Stimulated activated CD8-positive, alpha-beta memory T cell treated with anti-CD3 and anti-CD28 coated beads, Interleukin-4, amount 100 ng/mL, for 4 hours (primary cell): ENCODE measurements at places on chromosomes 5 and 9.

GRCh38 chr5:89580976-89581375 is 698.0 kb upstream of the MEF2C start:
- DNase-seq, result no peak

DNA sequence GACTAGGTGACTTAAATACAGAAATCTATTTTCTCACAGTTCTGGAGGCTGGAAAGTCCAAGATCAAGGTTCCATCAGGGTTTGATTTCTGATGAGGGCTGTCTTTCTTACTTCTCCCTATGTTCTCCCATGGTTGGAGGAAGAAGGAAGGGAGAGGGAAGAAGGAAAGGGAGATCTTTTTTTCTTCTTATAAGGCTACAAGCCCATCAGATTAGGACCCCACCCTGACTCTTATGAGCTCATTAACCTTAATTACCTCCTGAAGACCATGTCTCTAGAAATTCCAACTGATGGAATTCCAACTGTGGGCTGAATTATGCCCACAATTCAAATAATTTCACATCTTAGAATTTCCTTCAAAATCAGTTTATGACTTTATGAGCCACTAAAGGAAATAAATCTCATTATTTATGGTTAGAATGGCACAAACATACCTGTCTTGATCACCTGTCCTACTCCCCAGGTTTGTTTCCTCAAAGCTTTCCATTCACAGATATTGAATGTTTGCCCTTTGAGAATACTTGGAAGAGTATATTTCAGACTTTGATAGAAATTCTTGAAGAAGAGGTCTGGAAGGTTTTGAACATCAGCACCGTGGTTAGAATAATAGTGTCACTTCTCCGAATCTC is 7.6 kb downstream of the PPWD1 start:
- no peak for DNase-seq

GRCh38 chr9:104506565-104506964 is 2.5 kb downstream of the OR13F1 start:
- DNase-seq, result no peak

- DNase-seq, result no peak
These were observed 72.0 kb downstream of the SEMA6A start for GRCh38 chr5:116502616-116503015.

DNA sequence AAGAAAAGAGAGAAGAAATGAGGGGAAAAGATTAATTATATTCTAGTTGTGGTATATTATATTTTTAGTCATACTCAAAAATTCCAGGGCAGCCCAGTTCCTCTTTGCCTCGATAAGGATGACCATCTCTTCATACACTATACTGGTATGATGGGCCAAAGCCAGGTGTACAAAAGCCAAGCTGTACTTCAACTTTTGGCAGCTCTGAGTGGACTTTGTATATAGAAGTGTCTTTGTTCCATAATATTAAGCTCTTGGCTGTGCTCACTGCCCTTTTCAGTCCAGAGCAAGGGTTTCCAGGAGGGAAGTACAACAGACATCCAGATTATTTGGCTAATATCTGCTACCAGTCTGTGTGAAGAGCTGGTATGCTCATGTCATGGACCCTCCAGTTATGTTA is 934.3 kb upstream of the CDH10 start:
- DNase-seq, result no peak

DNA sequence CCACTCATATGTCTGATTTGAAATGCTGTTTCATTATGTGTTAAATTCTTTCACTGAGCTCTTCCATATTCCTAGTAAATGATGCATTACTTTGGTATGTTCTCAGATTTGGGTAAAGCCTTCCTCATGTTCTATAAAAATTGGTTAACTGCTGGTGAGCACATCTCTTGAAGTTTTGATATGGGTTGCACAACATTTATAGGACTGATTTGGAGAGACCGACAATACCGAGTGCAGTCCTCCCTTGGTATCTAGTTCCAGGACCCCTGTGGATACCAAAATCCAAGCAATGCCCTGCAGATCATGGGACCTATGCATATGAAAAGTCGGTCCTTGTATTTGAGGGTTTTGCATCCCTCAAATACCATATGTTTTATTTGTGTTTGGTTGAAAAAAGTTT is 37.8 kb downstream of the WDR36 start:
- no peak for DNase-seq

DNA sequence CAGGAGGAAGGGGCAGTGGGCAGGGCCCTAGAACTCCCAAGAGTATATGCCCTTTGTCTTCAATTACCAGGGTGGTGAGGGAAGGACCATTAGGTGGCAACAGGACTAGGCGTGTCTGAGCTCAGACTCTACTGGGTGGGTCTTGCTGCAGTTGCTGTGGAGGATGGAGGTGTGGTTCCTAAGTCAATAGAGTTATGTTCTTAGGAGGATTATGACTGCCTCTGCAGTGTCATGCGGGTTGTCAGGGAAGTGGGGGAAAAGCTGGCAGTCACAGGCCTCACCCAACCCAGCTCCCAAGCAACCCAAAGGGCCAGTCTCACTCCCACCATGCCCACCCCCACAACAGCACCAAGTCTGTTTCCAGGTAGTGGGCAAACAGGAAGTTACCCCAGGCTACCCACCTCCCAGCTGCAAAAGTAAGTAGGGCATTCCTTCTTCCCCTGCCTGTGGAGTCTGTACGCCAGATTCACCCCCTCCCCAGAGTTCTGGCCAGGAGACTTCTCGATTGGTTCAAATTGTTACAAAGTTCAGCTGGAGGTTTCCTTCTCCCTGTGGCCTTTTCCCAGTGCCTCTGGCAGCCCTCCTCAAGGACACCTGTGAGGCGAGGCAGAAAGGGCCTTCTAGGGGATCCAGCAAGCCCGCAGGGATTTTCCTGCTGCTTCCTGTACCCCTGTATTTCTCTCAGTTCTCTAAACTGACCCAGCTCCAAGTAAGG is 145.3 kb downstream of the HINT1 start:
- no peak for DNase-seq

GRCh38 chr9:69762527-69762926 is 2.7 kb upstream of the PTAR1 start:
- DNase-seq, result no peak

DNA sequence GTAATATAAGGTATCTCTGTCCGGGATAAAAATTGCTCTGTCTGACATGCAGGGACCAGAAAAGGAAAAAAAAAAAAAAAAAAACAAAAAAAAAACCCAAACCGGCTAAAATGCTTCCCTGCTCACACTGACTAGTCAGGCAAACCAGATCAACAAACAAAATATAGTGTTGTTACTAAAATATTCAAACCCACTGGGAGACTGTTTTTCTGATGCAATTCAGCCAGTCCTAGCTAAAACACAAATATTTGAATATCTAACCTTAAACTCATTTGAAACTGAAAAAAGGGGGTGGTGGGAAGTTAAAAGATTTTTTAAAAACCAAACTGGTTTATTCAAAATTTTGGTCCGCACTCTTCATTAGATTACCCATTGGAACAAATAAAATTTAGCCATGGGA is 61.0 kb downstream of the APBA1 start:
- DNase-seq, result no peak

DNA sequence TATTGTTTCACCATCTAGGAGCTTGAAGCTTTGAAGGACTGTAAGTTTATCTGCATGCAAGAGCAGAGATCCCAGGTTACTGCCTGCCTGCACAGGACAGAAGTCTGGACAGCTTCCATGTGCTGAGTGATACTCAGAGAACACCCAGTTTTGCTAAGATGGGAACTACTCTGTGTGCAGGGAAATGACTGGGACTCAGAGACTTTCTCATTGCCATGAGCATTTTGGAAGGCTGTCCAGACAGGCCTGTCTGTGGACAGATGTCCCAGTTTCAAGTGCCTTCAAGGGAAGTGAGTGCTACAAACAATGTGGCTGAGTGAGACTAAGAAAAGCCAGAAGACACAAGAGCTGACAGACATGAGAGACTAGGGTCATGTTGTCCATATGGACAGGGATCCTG is 19.2 kb upstream of the ZNF131 start:
- no peak for DNase-seq

DNA sequence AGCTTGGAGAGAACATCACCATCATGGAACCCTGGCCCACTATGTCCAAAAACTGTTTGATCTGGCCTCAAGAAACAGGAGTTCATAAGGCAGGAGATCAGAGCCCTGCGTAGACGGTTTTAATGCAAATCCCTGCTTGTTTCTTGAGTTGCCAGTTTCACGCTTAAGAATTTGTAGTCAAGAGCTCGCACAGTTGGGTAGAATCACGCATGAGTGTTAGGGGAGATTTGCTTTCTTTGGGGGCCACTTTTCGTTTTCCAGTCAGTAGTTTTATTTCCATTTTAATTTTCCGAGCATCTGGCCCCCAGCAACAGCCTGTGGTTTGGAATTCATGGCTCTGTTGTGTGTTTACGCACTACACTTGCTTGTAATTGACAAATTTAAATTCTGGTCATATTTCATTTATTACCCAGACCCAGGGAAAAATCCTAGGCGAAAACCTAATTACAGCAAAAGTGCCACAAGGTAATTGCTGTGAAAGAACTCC is 6.6 kb upstream of the C5orf58 start:
- no peak for DNase-seq

DNA sequence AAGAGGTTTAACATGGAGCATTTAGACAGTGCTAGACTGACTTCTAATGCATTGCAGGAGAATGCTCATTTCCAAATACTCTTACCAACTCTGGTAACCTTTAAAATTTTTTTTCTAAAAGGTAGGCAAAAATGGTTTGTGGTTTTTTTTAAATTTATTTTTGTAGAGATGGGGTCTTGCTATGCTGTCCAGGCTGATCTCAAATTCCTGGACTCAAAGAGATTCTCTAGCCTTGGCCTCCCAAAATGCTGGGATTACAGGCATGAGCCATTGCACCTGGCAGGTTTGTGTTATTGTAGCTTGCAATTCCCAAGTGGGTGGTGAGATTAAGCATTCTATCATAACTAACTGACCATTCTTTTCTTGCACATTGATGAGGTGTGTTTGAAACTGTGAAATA is 43.0 kb upstream of the TBC1D2 start:
- no peak for DNase-seq

- no peak for DNase-seq
These were observed 88.6 kb upstream of the RASGRF2 start for GRCh38 chr5:80871541-80871961.

- DNase-seq, result no peak
These were observed 228.9 kb downstream of the KIAA0825 start for GRCh38 chr5:94389515-94389899.

DNA sequence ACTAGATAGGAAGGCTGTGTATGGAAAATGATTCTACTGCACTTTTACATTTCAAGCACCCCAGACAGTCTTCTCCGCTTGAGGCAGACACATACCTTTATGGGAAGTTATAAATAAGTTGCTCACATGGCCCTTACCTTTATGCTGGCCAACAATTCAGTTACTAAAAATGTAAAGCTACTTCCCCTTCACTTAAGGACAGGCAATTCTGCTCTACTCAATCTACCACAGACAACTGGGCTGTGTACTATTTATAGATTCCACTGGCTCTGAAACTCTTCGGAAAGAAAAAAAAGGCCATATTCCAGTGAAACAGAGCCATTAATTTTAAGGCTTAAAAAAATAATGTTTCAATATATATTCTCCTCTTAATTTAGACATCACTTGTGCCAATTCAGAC is 59.4 kb downstream of the ELAVL2 start:
- DNase-seq, result no peak

GRCh38 chr9:94991961-94992907 is 265.7 kb downstream of the AOPEP start:
- no peak for DNase-seq

GRCh38 chr9:83920469-83920926 is 734 bp downstream of the KIF27 start:
- DNase-seq, result no peak

- DNase-seq, result no peak
These were observed 119.6 kb upstream of the TAF11L2 start for GRCh38 chr5:17378346-17378997.

GRCh38 chr5:58868931-58869330 is 286.1 kb downstream of the RAB3C start:
- DNase-seq, result no peak

DNA sequence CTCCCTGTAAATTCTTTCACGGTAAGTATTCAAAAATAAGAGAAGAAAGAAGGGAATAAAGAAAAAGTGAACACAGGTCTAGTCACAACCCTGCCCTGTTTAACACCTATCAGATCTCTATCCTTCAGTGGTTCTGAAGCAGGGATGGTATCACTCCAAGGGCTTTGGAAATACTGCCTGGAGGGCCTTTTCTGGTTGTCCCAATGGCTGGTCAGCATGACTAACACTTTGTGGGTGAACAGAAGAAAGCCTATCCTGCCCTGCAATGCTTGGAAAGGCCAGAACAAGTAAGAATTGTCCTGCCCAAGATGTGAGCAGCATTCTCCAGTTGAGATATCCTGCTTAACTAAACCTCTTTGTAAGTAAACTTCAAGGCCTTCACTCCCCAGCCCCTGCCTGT is 124.9 kb downstream of the TMEM167A start:
- no peak for DNase-seq

GRCh38 chr9:131995382-131995781 is 84.3 kb downstream of the MED27 start:
- no peak for DNase-seq

DNA sequence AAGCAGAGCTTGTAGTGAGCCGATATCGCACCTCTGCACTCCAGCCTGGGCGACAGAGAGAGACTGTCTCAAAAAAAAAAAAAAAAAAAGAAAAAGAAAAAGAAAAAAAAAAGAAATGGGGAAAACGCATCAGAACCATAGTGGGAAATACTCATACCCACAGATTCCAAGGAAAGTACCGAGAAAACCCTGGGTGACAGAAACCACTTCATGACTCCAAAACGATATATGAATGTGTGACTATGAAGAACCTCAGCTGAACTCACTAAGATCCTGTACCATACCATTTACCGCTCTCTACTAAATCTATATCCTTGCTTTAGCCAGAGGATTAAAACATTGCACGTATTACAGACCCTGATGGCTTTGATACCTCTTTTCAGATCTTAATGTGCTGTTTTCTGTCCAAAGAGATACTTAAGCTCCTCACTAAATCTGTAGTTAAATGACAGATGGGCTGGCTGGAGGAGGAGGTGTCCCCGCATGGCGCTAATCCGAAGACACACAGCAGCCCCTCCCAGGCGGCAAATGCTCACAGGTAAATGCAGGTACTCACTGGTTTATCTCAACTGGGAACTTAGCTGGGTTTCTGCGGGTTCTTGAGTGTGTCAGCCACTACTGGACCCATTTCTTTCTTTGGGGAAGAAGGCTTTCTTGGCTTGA is 2.8 kb downstream of the LPCAT1 start:
- DNase-seq, result no peak

GRCh38 chr5:171893290-171893886 is 107.8 kb downstream of the SMIM23 start:
- DNase-seq, result no peak

GRCh38 chr9:93077811-93078210 is 18.2 kb upstream of the CARD19 start:
- DNase-seq, result no peak

- no peak for DNase-seq
These were observed 58.3 kb upstream of the ANGPTL2 start for GRCh38 chr9:127180457-127181314.
